ENCODE measurements at places on chromosomes 2 and 18.

DNA sequence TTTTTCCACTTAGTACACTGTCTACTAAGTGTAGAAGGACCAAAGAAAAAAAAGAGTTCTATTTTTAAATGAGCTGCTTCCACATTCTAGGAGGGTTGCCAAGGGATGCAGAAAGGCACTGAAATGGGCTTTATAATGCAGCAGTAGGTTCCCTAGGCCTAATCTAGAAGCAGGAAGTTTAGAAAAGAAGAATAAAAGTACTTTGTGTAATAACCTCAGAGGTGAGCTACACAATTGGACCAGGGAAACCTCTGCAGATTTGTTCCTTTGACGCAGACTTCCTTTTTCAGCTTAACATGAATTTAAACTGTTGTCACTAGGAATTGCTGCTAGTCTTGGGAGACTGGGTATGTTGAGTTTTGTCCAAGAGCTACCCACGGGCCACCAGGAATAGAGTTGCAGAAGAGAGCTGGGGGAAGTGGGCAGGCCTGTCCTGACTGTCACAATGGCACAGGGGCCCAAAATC is 34.6 kb upstream of the RAB1A start:
- no peak for DNase-seq

DNA sequence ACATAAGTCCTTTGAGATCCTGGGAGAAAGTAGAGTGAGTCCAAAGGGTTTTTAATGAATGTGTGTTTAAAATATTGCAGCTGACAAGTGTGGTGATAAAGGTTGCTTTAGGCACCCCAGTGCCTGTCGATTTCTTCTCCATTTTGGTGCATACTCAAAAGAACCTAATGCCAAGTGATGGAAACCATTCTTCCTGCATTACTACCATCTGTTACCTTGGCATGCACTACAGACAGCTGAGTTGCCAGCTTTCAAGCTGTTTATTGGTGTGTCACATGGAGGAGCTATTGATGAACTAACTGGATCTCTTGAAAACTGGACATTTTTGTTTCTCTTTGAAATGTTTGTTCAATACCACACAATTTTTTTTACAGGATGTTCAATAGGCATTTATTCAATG is 350.0 kb downstream of the AKAIN1 start:
- no peak for DNase-seq

GRCh38 chr2:8416849-8417832 is 264.7 kb upstream of the ID2 start:
- DNase-seq, result no peak

GRCh38 chr18:27860701-27861107 is 316.2 kb downstream of the CDH2 start:
- DNase-seq, result no peak

All from natural killer cell treated with Interleukin-12 subunit alpha and Interleukin-12 subunit beta and Interleukin-15 and Interleukin-18, amount 100 ng/mL, for 72 hours (primary cell).